ENCODE measurements at places on chromosomes 5 and 9. TPM values are rescaled to one million over a fixed set of nuclear protein-coding genes. Genes with fewer than 3 reads are reported as not detected.

The PCDHA5 gene
- 0.09 TPM for total RNA-seq

The PTGDS gene
- total RNA-seq = 8.7 TPM

The KYAT1 gene
- total RNA-seq = 2.1 TPM

The TAF11L3 gene
- total RNA-seq = not detected

The WDR38 gene
- not detected for total RNA-seq

The HSPB3 gene
- total RNA-seq = 1.7 TPM

The ZNF608 gene
- total RNA-seq = 16.2 TPM

The FYB1 gene
- total RNA-seq = 10.8 TPM

The GFI1B gene
- total RNA-seq = 1.3 TPM

The NACC2 gene
- total RNA-seq = 25.2 TPM

DNA sequence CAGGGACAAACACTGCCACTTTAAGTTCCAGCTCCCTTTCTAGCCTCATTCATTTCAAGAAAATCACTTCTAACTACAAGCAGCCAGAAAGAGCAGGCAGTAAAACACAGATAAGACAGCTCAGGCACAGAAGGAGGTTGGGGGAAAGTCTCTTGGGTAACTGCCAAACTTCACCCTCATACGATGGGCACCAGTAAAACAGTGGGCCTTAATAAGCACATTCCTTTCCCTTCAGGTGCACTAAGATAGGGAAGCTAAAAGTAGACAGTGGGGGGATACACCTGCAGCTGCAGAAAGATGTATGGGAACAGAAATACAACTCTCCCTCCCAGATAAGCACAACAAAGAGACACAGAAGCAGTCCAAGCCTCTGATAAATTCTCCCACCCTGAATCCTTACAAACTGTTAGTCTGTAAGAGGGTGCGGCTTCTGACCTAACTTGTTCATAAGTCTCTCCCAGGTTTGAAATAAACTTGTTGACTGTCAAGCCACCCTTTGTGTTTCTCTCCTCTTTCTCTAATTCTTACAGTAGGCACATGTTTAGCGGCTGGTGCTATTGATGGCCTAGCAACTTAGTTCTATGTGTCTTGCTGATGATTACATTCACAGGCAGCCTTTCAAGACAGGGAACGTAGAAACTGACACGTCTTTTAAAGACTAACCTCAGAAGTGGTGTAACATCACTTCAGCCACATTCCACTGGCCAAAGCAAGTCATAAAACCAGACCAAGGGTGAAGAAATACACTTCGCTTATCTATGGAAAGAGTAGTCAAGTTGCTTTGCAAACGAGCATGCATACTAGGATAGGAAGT, 6.8 kb upstream of the CKS2 start:
- no peak for DNase-seq

- no peak for DNase-seq
Observed at GRCh38 chr5:149999359-149999758, 1.1 kb downstream of the TIGD6 start.

GRCh38 chr5:95668728-95669127, 14.1 kb downstream of the SPATA9 start:
- no peak for DNase-seq

GRCh38 chr5:132777209-132778069, at the start of gene SEPTIN8:
Gene SEPTIN8, minus strand, starts transcription at chr5:132777239. Its CDS starts 102 bp downstream, at chr5:132777137.
- peak; percentile 69 for DNase-seq

DNA sequence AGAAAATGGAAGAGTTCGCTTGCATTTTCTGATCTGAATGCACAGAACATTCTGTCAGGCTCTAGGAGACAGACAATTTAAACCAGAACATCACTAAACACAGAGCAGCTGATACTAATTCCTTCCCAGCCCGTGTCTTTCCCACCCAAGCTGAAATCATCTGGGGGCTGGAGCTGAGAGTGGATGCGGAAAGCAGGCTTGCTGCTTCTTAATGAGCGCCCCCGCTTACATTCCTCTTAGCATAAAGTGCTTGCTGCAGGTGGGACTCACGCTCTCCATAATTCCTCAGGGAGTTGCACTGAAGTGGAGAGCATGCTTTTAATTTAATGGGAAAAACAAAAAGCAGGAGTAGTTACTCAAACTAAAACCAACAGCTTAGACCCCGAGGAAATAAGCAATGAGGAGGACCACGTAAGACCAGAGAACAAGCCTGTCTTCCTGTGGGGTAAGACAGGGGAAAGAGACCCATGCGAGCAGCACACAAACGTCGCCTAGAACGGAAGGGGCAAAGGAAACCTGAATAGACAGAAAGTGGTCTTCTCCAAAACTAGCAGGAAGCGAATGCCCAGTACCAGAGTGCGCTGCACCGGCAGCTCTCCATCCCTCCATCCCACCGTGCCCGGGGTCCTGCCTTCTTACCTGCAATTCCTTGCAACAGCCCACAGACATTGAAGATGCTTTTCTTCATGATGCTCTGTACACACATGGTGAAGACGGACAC, 139.3 kb downstream of the LHFPL2 start:
- no peak for DNase-seq

DNA sequence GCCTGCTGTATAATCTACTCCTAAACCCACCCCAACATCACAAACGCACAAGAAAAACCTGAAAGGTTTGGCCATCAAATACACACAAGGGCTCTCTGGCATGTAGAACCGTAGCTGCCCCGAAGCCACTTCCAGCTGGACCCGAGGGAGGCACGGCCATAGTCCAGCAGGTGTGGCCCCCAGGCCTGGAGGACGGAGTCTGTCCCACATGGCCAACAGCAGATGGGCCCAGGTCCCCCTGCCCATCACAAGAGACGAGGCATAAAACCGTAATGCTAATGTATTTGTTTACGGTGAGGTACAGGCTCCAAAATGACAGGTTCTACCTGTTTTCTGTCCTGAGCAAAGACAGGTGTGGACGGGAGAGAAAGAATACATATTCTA, 234.2 kb downstream of the SYK start:
- no peak for DNase-seq

- DNase-seq = no peak
Observed at GRCh38 chr9:132572921-132573320, 9.5 kb upstream of the BARHL1 start.

GRCh38 chr5:138180183-138180782, 1.4 kb downstream of the KIF20A start:
- no peak for DNase-seq

GRCh38 chr9:135048046-135048757, 39.3 kb upstream of the OLFM1 start:
- DNase-seq = no peak

DNA sequence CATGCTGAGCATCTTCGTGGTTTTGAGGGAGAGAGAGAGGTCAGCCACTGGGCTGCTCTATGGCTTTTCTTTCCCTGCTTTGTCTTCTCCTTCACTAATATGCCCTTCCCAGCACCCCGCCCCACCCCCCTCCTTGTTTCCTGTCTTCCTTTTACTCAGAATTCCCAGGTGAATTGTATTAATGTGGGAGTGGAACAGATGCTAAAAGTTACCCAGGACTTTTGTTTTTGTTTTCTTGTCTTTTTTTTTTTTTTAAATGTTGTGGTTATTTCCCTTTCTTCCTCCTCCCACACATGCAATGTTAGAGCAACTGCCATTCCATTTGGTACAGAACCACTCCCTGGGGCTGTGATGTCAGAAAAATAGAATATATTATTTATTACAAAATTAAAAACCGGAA, 442.7 kb upstream of the CD180 start:
- no peak for DNase-seq

DNA sequence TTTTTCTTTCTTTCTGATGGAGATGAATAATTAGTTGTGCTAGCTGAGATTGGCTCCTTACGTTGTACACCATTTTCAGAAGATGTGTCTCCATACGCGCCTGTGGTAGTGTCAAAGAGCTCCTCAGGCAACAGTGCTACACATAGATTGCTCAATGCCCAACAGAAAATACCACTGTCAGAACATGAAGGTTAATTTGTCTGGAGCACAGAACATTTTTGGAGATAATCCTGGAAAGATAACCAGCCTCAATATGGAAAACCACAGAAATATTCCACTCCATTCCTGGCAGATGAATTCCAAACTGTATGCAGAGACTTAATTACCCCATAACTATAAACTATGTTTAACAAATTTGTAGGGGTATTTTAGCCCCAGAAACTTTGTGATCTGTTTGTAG, 233.6 kb downstream of the MARCHF11 start:
- no peak for DNase-seq

GRCh38 chr9:121226175-121226574, 24.5 kb upstream of the RAB14 start:
- DNase-seq = no peak

DNA sequence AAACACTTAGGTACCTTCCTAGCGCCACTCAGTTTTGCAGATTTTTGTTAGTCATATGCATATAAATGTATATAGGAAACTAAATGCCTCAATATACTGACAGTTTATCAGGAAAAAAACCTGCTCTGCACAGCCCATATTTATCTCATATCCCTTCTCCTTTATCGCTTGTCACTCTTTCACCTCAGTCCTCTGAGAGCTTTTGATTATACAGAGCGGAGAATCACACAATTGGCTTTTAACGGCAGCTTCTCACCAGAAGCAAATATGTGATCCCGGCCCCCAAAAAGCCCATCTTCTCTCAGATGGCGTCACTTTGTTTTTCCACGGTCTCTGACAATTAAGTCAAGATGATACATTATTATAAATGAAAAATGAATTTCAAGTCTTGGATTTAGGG, 362.6 kb downstream of the DNAH5 start:
- no peak for DNase-seq

DNA sequence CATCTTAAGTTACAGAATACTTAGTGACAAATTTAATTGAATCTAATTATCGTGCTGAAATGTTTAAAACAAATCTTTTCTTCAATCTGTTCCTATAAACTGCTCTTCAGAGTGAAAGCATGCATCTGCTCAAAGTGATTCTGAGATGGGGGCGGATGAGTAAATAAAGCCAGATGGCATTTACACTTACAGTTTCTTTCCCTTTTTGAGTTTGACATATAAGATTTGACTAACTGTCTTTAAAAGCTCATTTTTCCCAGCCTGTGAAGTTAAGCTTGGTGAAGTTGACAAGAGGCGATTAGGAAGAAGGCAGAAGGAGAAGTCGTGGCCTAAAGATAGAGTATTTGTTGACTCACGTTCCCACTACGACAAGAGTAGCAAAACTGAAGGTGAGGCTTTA, 137.4 kb downstream of the LPAR1 start:
- DNase-seq = no peak

- peak; percentile 42 for DNase-seq
Observed at GRCh38 chr5:119411361-119412278, 40.7 kb upstream of the HSD17B4 start.

- DNase-seq = no peak
Observed at GRCh38 chr5:171858303-171858702, 72.7 kb downstream of the SMIM23 start.

GRCh38 chr9:6226696-6227095, 11.1 kb downstream of the IL33 start:
- DNase-seq = no peak

DNA sequence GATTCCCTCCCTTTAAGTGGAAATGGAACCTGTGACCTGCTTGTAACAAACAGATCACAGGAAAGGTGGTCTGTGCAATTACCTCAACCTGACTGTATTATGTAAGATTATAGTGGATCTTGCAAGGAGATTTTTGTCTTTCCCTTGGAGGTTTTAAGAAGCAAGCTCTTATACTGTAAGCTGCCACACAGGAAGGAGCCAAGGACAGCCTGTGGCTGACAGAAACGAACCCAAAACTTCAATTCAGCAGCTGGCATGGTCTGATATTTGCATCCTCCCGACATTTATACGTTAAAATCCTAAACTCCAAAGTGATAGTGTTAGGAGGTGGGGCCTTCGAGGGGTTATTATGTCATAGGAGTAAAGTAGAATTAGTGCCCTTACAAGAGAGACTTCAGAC, 711.8 kb upstream of the CTNND2 start:
- DNase-seq = no peak

GRCh38 chr9:136084063-136084944, 10.8 kb downstream of the NACC2 start:
- DNase-seq = peak; percentile 17

GRCh38 chr5:137091472-137091871, 407.7 kb downstream of the SPOCK1 start:
- DNase-seq = no peak

- no peak for DNase-seq
Observed at GRCh38 chr5:14930486-14930885, 58.9 kb upstream of the ANKH start.

DNA sequence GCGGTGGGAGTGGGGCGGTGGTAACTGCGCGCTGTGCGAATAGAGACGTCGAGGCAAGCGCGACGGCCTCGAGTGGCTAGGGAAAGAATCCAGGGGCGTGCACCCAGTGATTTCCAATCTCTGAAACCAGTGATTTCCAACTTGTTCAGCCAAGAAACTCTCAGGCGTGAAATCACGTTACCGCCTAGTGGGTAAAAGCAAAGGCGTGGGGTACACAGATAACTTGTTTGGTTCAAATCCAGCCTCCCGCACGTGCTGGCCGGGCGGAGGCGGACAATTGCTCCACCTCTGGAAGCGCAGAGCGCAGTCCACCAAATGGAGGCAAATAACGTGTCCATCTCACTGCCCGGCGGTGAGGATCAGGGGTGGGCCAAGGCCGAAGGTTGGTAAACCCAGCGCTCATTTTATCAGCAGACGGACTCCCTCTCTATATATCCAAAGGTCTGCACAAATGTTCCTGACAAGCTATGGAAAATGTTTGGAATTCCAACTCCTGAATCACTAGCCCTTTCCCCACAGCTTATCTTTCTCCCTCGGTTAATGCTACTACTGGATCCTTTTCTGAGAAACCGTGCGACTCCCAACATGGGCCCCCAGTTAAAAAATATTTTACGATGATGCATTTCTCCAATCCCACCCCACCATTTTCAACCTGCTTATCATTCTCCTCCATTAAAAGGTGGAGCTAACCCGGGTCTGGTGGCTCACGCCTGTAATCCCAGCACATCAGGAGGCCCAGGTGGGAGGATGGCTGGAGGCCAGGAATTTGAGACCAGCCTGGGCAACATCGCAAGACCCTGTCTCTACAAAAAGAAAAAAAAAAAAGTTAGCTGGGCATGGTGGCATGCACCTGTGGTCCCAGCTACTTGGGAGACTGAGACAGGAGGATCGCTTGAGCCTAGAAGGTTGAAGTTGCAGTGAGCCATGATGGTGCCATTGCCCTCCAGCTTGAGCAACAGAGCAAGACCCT, 950 bp upstream of the FNBP1 start:
- DNase-seq = peak; percentile 55

DNA sequence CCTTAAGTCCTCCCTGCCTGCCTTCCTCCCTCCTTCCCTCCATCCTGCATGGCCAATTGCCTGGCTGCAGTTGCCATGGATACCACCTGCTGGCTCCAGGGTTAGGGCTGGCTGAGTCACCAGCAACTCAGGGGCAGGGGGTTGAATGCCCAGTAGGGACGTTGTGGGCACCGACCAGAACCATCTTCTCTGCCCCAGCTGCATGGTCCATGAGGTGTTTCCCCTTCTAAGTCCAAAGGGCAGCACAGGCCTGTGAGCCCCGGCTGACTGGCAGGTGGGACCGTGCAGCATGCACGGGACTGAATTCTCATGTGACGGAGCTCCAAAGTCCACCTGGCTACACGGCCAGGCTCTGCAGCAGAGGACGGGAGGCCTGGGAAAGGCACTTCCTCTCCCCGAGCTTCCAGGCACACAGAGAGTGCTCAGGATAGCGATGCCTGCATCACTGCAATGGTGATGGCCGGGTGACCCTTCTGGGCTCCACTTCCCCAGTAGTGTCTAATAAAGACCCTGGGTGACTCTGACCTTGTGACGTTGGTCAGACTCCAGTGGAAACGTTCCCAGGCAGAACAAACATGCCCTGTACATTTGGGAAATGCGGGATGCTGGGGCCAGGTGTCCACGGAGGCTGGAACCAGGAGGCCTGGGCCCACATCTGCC, 5.7 kb downstream of the ASS1 start:
- peak; percentile 81 for DNase-seq

Data from left colon (tissue), 2 donors.